Activated naive CD8-positive, alpha-beta T cell treated with anti-CD3 and anti-CD28 coated beads for 36 hours (primary cell): ENCODE measurements at places on chromosomes 3 and 15. TPM values are rescaled to one million over a fixed set of nuclear protein-coding genes. Genes with fewer than 3 reads are reported as not detected.
A peak's percentile ranks its signal among the peaks of the same experiment; 100 is the strongest.

GOLGA8A gene
- total RNA-seq, result 126 TPM

ERICH6 gene
- total RNA-seq, result not detected

- no peak for DNase-seq
Observed at GRCh38 chr3:78697426-78697825, 1070.4 kb downstream of the ROBO1 start.

SPSB4 gene
- total RNA-seq, result not detected

DNA sequence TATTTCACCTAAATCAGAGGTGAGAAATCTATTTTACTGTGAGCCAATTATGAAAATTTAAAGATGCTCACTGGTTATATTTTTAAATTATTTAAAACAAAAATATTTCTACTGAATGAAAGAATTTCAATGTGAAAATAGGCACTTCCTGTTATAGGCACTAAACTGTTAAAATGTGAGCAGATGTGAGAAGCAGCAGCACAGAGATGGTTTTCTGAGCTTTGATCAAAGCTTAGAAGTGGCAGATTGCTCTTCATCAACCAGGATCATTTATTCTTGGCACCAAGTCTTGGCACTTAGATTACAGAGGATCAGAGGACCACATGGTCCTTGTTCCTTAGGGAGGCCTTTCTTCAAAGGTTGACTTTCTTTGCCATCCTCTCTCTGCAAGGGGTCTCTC, 18.0 kb upstream of the TSC22D2 start:
- no peak for DNase-seq

MESD gene
- total RNA-seq, result 20.7 TPM

DNA sequence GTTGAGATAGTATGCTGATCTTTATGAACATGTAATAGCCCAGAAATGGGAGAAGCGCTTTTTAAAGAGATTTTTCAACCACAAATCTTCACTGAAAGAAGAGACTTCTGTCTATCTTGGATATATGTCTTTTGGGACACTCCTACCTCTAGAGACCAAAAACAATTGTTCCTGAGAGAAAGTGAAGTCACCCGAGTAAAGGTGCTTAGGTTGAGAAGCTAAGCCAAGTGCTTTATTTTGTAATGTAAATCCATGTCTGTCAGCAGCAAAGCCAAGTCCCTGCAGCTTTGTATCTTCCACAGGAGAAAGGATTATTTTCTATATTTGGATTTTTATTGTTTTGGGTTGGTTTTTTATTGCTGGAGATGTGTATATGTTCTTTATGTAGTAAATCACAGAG, 32.1 kb upstream of the B3GALNT1 start:
- no peak for DNase-seq

GRCh38 chr3:187811585-187812250, 66.5 kb upstream of the BCL6 start:
- no peak for DNase-seq

GRCh38 chr3:176119826-176120225, 1077.5 kb downstream of the TBL1XR1 start:
- DNase-seq, result no peak

GRCh38 chr3:50264383-50264963, 4.5 kb upstream of the SEMA3B start:
- no peak for DNase-seq

- no peak for DNase-seq
Observed at GRCh38 chr15:42474827-42475226, 16.1 kb downstream of the ZNF106 start.

DNA sequence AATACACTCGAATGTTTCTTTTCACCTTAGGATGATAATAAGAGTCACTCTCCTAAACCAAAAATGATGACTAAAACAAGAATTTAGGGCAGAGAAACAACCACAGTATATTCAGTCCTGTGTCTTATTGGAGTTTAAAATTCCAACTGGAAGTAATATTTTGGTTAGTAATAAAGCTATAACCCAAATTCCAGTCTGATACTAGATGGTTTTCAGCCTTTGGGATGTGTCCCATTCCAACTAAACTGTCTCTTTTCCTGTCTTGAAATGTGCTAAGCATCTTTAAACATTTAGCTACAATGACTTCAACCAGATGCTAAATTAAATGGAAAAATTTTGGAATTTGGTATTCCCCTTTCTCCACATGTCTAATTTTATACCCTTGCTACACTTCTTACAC, 510.0 kb downstream of the ROBO1 start:
- DNase-seq, result no peak

AQP9 gene
- total RNA-seq, result not detected

DNA sequence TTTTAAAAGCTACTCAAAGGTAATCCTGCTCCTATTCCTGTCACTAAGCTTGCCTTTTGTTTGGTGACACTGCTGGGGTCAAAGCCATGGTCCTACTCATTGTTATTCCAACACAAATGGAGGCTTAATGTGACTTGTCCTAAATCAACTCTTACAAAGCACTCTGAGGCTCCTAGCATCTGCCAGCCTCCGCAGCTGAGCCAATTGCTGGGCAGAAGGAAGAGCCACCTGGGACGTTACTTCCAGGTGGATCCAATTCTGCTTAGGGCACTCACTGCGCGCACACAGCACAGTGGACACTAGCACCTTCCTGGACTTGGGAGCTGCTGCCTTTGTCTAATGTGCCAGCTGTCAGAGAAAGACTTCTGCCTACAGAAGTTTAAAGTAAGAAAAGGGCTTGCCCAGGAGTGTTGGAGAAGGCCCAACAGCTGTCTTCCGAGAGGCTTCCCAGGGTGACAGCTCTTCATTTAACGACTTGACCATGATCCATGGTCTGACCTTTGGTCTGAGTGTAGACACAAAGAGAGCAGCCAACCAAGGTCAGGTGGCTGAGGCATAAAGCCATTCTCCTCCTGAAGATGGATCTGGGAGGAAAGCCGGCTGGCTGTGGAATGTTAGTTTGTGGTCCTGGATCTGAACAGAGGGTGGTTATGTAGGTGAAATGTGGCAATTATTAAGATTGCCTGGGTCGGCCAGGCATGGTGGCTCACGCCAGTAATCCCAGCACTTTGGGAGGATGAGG, 102.2 kb downstream of the AQP9 start:
- no peak for DNase-seq

- DNase-seq, result no peak
Observed at GRCh38 chr3:126266291-126266840, 86.0 kb upstream of the ALDH1L1 start.

DNA sequence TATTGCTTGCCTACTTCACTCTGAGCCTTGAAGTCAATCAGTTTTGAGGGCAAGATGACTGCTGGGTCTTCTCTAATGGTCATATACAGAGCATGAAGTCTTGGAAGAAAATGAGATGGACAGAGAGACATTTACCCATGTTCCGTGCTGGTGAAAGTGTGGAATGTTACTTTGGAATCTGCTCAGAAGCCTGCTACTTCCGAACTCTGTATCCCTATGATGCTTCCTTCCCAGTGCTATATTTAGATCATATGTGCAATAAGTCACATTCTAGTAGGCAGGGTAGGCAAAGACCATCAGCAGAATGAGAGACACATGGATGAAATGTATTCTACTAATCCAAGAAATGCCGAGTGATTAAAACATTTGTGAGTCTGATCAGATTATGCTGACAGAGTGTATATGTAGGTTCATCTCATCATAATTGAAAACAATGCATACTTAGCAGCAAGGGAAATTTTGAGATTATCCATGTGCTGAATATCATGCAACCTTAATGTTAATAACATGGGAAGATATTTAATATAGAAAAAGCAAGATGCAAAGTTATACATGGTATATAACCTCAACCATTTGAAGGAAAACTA, 60.5 kb downstream of the RAB7A start:
- DNase-seq, result no peak

- DNase-seq, result no peak
Observed at GRCh38 chr3:114442246-114442645, 148.4 kb downstream of the TIGIT start.

GRCh38 chr15:58526647-58527192, 94.9 kb downstream of the LIPC start:
- no peak for DNase-seq

GRCh38 chr3:138781012-138781470, 53.7 kb downstream of the PIK3CB start:
- DNase-seq, result peak; percentile 4

GRCh38 chr15:63918901-63919348, 85.2 kb upstream of the HERC1 start:
- DNase-seq, result no peak

- DNase-seq, result peak; percentile 31
Observed at GRCh38 chr3:161274691-161275298, 53.7 kb downstream of the NMD3 start.

GRCh38 chr3:13149330-13150108, 76.3 kb upstream of the IQSEC1 start:
- DNase-seq, result no peak

DNA sequence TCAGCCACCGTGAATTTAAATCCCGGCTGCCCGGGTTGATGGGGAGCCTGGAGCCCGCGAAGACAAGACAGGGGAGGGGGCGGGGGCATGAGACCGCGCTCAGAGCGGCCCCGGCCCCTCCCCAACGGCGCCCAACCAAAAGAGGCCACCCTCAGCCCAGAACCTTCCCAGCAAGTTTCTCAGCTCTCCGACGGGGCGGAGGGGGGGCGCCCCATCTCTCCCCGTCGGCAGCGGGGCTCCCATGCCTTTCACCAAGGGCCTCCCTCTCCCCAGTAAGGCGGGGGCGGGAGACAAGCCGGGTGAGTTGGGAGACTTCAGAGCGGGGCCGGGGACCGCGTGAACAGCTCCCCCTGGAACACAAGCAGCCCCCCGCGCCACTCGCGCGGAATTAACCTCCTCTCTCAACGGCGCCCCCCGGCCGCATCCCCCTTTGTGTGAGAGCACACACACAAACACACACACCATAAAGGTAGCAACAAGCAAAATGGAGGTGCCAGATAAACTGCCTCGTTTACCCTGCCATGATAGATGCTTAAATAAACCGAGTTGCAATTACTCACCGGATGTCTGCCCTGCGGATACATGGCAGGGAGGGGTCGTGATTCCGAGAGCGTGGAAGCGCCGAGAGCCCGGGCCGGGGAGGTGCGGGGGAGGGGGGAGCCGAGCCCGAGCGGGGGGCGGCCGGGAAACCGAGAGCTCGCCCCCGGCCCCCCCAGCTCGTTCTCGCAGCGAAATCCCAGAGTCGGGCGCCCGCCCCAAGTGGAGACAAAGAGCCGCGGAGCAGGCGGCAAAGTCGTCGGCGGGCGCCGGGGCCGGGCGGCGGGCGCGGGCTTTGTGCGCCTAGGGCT, 1.3 kb downstream of the TLE3 start:
- peak; percentile 73 for DNase-seq

DNA sequence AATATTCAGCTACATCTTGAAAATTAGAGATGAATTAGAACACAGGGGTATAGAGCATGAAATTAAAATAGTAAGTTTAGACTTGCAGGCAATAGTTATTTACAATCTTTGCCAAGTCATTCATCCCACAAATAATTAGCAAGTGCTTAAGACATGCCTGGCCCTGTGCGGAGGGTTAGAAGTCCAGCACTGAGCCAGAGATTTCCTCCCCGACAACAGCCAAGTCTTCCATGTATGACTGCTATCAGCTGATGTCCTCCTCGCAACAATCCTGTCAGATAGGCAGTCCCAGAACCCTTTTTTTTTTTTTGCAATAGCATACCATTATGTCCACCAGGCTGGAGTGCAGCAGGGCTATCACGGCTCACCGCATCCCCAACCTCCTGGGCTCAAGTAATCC, 14.6 kb downstream of the SIN3A start:
- no peak for DNase-seq
